ENCODE measurements at places on chromosomes 7 and 10. TPM values are rescaled to one million over a fixed set of nuclear protein-coding genes. Genes with fewer than 3 reads are reported as not detected.

- no peak for DNase-seq
Observed at GRCh38 chr7:15558756-15559155, 3.1 kb downstream of the AGMO start.

DNA sequence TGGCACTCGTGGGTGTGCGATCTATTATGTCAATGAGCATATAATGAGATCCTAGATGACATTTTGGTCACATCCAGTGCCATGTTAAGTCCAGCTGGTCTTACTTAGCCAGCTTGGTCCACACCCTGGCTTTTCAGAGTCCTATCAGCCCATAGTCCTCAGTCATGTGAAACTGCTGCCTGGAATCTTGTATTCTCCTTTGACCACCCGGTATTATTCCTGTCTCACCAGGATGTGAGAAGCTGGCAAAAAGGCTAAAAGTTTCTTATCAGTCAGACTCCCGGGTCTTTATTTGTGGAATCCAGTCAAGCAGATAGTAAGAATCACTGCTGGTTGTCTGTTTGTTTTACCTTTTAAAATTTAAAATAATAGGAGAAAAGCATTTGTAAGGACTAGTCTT is 705.6 kb upstream of the GHITM start:
- DNase-seq = no peak

STEAP1B gene
- 1.3 TPM for polyA plus RNA-seq

- DNase-seq = no peak
Observed at GRCh38 chr7:100079024-100079560, 2.4 kb downstream of the ZNF3 start.

DNA sequence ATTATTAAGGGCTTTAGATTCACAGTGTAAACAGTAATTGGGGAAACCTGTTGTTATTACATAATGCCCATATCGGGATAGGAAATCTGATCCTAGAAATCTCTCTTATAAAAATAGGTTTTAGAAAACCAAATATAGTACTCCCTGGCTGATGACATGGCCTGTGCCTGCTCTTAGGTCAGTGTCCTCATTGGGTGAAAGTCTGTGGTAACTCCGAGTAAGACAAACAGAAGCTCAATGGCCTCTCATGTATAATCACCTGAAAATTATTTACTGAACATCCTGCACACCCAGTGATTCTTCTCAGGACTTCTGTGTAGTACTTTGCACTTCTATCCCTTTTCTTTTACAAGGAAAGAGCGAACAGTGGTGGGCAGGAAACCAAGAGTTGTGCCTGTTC is 37.8 kb downstream of the SEM1 start:
- no peak for DNase-seq

DNA sequence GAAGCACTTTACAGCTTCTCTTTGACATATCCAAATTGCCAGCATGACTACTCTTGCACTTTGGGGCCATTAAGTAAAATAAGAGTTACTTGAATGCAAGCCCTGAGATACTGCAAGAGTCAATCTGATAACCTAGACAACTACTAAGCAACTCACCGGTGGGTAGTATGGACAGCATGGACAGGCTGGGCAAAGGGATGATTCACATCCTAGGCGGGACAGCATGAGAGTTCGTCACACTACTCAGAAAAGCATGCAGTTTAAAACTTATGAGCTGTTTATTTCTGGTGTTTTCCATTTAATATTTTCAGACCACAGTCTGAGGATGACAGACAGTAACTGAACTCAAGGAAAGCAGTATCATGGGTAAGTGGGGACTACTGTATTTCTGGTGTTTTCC is 84.0 kb downstream of the ORC5 start:
- DNase-seq = no peak

DNA sequence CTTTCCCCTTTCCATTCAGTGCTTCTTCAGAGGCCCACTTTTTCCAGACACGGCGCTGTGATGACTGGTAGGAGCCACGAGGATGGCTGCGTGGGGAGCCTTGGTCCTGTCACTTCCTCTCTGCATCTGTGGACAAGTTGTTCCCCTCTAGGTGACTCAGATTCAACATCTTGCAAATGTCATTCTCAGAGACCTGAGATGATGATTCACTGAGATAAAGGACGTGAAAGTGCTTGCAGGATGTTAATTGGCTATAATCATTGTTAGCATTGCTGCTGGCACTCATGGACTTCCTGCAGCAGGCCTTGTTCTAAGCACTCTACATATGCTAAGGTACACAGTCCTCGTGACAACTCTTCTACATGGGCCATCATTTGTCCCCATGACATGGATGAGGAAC is 489.8 kb upstream of the ZMIZ1 start:
- DNase-seq = no peak

DNA sequence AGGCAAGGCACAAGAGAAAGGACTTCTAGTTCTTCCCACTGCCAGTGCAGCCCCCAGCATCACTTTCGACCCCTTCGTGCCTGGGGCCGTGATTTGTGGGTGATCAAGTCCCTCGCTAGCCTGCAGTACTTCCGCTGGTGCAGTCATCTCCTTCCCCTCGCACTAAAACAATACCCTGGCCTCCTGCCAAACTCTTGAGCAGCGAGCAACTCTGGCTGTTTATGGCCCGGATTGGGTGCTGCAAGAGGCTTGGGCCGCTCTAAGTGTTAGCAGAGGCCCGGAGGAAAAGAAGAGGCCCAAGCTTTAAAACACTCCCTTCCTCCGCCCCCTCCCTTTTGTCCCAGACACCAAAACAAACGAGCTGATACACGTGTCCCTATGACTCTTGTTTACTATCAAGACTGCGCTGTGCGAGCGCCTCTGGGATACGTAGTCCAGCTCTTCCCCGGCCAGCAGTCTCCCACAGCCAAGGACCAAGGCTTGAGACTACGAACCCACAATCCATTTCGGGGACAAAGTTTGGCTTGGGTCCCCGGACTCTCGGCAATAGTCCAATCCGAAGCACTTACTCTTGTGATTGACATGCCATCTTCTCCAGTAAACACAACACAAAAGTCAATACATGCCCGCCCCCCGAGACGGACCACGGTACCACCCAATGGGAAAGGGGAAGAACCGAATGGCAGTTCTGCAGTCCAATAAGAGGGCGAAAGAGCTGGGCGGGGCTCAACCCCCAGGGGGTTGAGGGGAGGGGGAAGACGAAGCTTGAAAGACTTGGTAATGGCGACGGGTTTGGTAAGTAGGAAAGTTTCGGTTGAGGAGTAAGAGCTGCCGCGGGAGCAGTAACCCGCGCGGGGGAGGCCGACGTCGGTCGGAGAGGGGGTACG is at the start of gene HBP1:
TSS of gene HBP1 (plus strand) at position 771 of the 887 bp plus-strand sequence. CDS start 10,891 bp downstream, outside the sequence.
- peak; percentile 100 for DNase-seq

DNA sequence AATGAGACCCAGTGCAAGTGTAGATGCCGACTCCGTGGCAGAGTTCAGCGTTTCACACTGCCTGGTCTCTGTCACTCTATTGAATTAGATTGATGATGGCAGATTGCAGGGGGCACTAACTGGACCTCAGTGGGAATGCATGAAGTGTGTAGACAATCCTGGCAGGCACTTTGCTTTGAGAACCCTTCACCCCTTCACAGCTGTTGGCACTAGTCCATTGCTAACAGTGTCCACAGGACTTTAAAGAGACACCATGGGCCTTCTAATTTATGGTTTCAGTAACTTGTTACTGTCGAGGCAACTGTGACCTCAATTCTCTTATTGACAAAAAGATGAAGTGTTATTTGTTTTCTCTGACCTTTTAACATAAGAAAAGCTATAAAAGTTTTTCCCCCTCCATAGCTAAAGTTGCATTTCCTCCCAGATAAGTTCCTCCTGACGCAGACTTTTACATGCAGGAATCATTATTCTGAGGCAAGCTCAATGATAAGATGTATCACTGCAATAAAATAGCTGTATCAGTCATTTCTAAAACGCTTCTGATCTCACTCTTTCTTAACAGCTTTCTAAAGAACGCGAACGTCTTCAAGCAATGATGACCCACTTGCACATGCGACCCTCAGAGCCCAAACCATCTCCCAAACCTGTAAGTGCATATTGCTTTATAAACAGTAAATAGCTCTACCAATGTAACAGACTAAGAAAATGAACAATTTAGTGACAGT is 238.9 kb downstream of the FOXP2 start:
- DNase-seq = no peak

GRCh38 chr7:32515890-32516550 is 20.7 kb downstream of the AVL9 start:
- no peak for DNase-seq

GRCh38 chr7:148701414-148701813 is 2.7 kb downstream of the CUL1 start:
- no peak for DNase-seq

DNA sequence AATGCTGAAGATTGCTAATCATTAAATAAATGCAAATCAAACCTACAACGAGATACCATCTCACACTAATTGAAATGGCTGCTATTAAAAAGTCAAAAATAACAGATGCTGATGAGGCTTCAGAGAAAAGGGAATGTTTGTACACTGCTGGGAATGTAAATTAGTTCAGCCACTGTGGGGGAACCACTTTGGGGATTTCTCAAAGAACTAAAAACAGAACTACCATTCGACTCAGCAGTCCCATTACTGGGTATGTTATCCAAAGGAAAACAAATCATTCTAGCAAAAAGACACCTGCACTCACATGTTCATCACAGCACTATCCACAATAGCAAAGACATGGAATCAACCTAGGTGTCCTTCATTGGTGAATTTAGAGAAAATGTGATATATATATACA is 379.0 kb upstream of the CNTNAP2 start:
- no peak for DNase-seq

DNA sequence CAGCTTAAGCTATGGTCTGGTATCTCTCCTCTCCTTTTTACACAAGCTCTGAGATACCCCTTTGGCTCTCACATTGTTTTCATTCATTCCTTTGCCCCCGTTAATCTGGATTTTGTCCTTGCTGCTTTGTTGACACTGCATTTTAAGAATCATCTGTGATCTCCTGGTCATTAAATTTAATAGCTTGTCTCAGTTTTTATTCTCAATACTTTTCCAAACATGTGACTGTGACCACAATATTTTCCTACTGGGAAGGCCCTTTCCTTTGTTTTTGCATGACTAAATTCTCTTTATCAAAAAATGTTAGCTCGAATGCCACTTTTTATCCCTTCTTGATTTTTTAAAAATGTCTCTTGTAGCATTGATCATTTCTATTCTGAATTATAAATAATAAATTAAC is 171.2 kb downstream of the SUGCT start:
- DNase-seq = no peak

GRCh38 chr7:80870813-80871212 is 48.0 kb downstream of the SEMA3C start:
- DNase-seq = no peak
